NB4 (cell line): ENCODE measurements at places on chromosomes 5 and 9.

DNA sequence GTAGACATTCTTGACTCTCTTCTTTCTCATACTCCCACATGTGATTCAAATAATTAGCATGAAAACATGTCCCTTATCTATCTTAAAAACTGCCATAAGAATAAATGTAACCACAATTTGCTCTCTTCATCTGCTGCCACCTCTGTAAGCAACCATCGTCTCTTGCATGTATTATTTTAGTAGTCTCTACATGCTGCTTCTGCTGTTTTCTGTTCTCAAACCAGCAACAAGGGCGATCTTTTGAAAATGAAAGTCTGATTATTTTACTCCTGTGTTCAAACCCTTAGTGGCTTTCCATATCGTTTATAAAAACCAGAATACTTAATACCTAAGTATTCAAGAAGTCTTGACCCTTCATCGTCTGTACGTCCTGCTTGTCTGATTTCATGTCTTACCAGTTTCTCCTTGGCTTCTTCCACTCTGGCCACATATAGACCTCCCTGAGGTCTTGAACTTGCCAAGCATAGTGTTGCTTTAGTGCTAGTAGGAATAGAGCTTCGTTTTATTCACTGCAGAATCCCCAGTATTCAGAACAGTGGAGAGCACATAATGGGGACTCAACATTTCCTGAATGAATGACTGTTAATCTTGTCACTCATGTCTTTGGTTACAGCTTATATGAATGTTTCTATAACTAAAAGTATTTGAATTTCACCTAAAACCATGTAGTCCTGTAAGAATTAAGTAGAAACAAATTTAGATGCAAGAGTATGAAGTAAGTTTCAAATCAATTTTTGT is 10.6 kb downstream of the CDC42SE2 start:
- no peak for DNase-seq

GRCh38 chr9:136665111-136665703 is 2.5 kb downstream of the EGFL7 start:
- DNase-seq, result no peak

GRCh38 chr5:111385970-111386831 is 126.1 kb downstream of the STARD4 start:
- DNase-seq, result no peak

GRCh38 chr5:127705120-127705892 is 2.1 kb downstream of the CCDC192 start:
- DNase-seq, result peak; percentile 70

- no peak for DNase-seq
These were observed 180.2 kb upstream of the EGFLAM start for GRCh38 chr5:38078161-38078560.

GRCh38 chr5:30994902-30995301 is 198.6 kb upstream of the CDH6 start:
- no peak for DNase-seq

DNA sequence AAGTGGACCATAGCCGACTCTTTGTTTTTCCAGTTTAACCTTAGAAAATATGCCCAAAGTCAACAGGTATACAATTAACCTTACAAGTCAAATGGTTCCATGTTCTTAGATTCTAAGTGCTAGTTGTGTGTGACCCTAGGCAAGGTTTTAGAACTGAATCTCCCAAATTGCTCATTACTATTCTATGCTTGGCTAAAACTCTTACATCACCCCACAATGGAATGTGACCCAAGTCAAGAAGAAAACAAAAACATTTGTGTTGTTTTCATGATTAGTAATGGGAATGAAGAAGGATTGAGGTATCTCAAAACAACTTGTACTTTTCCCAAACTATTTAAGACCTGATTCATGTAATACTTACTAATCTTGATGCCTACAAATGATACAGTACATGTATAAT is 159.2 kb downstream of the ARRDC3 start:
- DNase-seq, result no peak

- no peak for DNase-seq
These were observed 960.6 kb downstream of the MAT2B start for GRCh38 chr5:164466033-164466432.

GRCh38 chr5:139825690-139826089 is 30.1 kb downstream of the PSD2 start:
- no peak for DNase-seq

GRCh38 chr9:84758817-84759216 is 89.3 kb downstream of the NTRK2 start:
- DNase-seq, result no peak

DNA sequence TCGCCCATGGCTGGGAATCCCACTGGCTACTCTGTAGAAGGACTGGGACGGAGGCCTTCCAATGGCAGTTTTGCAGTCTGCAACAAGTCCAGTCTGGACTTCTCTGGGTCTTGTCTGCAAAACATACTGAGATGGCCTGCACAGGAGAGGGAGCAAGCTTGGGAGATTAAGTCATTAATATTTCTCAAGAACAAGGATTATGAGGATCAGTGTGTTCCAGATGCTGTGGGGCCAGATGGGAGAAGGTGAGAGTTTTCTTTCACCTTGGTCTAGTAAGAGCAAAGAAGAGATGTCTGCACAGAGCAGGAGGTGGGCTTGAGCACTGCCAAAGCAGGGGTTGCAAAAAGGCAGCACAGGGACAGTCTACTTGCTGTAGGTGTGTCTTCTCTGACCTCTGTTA is at the start of gene PDE6A:
Gene PDE6A (minus strand): TSS at position 128 of the 400 bp plus-strand sequence. CDS start 120 bp downstream, at position 8.
- no peak for DNase-seq

- DNase-seq, result no peak
These were observed 171.0 kb downstream of the DEPDC1B start for GRCh38 chr5:60529001-60529400.

GRCh38 chr5:44387406-44387805 is 1.8 kb downstream of the FGF10 start:
- no peak for DNase-seq

DNA sequence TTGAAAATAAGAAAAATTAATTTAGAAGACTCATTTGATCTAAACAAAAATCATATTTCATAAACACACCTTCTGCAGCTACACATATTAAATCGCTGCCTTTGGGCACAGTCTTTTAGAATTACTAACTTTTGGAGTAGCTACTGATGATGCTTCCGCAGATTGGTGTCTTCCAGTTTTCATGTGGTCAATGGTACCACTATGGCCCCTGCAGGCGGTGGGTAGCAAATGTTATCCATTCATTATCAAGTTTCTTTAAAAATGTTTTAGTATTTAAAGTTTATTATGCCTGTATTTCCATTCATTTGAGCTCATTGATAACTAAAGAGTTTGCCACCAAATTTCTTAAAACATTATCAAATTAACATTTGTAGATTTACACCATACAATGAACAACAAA is 122.9 kb upstream of the GRAMD2B start:
- no peak for DNase-seq

DNA sequence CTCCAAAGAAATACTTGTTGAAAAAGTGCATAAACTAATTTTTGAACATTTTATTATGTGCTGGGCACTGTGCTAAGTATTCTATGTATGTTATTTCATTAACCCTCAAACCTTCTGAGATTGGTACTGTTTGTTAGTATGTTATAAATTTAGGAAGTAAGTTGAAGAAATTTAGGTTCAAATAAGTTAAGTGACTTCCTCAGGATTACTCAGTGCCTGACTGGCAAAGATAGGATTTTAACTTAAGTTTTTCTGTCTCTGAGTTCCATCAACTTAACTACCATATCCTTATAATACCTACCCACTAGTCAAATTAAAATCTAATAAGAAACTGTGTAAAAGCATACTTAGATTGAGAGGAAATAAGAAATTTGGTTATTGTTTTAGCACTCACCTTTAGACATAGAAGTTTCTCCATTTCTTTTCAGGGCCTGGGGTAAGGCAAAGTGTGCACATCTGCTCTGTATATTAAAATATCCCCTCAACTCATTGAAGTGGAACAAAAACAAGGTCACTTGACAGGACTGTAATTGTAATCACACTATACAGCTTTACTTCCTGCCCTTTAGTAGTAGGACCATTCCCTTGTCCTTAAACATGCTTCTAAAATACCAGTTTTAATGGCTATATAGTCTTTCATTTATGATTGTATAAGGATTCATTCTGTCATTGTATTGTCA is 15.2 kb downstream of the TGFBR1 start:
- DNase-seq, result no peak

GRCh38 chr5:16935231-16936149 is 598 bp downstream of the MYO10 start:
- DNase-seq, result peak; percentile 11

DNA sequence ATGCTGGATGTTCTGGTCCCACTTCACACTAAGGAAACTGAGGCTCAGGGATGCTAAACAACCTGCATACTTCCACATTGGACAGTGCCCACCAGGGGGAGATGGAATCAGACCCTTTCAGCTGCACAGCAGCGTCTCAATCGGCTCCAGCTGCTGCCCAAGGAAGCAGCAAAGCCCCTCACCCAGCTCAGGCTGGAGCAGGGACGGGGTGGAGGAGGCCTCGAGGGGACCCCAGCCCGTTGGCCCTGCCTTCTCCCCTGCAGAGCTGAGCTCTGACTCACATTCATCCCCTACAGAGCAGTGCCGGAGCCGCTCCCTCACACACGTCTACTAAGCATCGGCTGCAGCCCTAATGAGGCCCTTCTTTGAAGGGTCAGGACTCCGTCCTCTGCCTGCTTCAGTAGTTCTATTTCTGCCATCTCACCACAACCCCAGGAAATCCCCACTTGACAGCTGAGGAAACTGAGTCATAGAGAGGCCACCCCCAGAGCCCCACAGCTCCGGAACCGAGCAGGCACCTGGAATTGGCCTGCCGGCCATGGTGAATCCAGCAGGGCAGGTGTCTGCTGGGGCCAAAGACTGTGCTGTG is 21.5 kb upstream of the SUSD3 start:
- peak; percentile 49 for DNase-seq

DNA sequence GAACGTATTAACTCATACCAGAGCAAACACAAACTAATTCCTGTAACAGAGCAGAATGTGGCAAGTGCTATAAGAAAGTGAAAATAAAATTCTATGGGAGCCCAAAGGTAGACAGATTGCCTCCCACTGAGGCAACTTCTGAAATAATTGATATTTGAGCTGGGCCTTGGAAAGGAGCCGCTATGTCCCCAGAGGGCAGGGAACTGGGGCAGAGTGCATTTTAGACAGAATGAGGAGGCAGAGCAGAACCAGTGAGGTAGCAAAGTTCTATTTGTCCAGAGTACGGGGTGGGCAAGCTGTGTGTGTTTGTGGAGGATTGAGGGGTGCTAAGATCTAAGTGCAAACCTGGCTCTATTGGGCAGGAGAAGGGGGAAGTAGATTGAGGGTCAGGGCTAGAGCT is 19.8 kb downstream of the CDO1 start:
- no peak for DNase-seq

DNA sequence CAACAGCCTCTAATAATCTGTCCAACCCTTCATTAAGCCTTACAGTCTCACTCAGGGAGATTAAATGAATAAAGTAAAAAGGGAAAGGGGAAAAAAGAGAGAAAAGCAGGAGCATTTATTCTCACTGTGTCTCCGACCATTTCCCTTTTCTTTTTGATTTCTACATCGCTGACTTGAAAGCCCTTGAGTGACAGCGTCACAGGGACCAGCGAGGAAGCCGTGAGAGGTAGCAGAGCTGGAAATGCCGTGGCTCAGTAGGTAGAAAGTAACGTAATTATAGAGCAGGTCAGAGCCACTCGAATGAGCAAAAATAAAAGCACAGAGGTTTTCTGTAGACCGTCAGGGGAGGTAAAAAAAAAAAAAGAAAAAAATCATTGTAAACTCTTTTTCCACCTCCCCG is 52.4 kb downstream of the ASS1 start:
- DNase-seq, result no peak

DNA sequence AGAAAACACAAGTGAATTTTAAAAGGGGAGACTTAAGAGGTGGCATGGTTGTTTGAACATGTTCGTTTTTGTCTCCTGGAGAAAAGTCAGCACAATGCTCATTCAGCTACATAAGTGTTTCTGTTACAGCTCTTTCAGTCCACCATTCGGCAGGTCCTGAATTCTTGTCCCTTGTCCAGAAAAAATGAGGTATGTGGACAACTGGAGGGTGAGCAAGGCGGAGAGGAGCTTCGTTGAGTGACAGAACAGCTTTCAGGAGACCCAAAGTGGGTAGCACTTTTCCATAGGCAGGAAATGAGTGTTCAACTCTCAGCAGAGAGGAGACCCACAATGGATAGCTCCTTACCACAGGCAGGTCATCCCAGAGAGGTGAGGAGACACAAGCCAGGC is 4.9 kb downstream of the PDCD1LG2 start:
- no peak for DNase-seq

DNA sequence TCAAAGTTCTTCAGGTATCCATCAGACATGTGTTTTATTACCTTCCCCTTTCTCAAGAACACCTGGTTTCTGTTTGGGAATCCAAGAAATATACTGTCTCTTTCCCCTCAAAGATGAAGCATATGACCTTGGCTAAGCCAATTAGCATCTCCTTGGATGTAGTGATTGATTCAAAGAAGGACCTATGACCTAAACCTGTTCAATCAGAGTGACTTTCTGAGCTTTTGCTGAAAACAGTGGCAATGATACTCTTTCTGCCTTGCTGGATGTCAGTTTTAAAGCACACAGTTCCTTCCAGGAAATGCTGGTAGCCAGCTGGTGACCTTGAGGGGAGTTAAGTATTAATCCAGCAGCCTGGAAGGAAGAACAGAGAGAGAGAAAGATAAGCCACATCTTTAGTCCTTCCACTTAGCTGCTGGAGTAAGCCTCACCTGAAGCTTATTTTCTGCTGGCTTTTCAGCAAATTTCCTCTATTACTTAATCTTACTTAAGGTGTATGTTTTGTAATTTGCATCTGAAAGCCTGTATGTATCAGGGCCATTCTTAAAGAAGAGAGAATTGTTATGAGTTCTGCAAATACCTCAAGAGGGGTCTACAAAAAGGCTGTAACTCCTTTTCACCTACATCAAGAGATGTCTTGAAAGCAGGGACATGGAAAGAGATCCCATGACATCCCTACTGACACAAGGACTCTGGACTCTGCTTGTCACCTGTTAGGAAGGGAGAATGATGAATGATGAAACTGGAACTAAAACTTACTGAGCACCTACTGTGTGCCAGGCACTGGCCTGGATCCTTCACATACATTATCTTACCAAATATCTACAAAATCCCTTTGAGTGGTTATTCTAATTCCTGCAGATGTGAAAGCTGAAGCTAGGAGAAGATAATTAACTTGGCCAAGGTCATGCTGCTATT is 35.2 kb upstream of the PIK3R1 start:
- no peak for DNase-seq

GRCh38 chr9:13607481-13608441 is 328.3 kb upstream of the MPDZ start:
- DNase-seq, result no peak

DNA sequence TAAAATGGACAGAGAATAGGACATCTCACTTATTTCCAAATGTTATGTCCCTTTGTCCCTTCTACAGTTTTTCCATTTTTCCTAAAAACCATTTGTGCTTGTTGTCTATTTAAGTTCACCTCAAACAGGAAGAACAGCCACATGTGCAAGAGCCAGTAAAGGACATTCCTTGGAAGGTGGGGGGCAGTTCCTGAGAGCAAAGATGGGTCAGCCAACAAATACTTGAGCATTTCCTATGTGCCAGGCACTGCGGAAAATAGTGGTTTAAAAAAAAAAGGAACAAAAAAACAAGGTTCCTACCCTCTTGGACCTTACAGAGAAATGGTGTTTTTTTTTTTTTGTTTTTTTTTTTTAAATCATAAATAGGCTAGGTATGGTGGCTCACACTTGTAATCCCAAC is 26.8 kb downstream of the ANP32B start:
- DNase-seq, result no peak
